SJCRH30 (cell line): ENCODE measurements at places on chromosomes 3 and 15. TPM values are rescaled to one million over a fixed set of nuclear protein-coding genes. Genes with fewer than 3 reads are reported as not detected.

The SYNPR gene
- total RNA-seq, result not detected in 2 replicates

The IL17RC gene
- total RNA-seq, result 4.0 and 6.8 TPM in 2 replicates

The AGBL1 gene
- total RNA-seq, result 0.08 TPM in 1 of 2 replicates, not detected in the other

The SSUH2 gene
- total RNA-seq, result 0.30 and 0.53 TPM in 2 replicates

The POLQ gene
- 23.5 and 27.2 TPM in 2 replicates for total RNA-seq

DNA sequence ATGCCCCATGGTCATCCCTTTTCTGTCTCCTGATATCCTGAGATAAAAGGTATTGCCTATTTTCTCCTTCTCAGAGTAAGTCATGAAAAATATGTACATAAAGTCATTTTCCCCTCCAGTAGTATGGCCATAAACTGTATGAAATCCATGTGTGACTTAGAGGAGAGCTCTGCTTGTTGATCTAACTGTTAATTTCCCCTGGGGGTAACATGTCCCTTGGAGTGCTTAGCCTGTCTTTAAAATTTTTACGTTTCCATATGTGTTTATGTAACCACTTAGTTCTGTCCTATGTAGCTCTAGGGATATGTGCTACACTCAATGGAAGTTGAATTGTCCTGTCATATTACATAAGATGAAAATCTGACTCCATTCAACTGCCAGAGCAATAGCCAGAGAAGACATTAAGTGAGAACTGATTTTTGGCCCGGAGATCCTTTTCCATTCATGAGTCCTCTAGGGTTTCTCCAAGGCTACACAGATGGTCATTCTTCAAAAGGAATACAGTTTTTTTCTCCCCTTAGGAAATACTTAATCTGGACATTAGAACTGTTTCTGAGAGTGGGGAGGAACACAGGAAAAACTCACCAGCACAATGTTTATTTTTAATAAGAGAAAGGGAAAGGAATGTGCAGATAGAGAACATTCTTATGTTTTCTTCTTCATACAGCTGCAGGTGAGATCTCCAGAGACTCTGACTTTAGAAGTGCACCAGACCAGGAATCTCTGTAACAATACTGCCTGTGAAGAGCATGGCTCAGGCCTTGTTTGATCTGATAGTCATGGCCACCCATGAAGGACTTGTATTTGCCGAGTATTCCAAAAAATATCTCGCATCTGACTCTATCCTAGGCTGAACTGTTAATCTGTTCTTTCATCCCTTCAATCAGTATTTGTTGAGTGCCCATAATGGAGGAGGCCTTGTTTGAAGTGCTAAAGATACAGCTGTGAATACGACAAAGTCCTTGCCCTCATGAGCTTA is 29.8 kb upstream of the CLRN1 start:
- no peaks in the 10 kb centered on the region for H3K36me3 ChIP-seq
- no peak overlapping the region for H3K4me3 ChIP-seq
- H3K27me3 ChIP-seq, result no peaks in the 10 kb centered on the region

GRCh38 chr3:148102156-148102555 is 595.5 kb upstream of the AGTR1 start:
- no peak overlapping the region for H3K4me3 ChIP-seq
- H3K27ac ChIP-seq, result no peak overlapping the region
- H3K27me3 ChIP-seq, result no peaks in the 10 kb centered on the region
- H3K4me1 ChIP-seq, result no peaks in the 10 kb centered on the region; the same call in 1 of the 2 replicates

DNA sequence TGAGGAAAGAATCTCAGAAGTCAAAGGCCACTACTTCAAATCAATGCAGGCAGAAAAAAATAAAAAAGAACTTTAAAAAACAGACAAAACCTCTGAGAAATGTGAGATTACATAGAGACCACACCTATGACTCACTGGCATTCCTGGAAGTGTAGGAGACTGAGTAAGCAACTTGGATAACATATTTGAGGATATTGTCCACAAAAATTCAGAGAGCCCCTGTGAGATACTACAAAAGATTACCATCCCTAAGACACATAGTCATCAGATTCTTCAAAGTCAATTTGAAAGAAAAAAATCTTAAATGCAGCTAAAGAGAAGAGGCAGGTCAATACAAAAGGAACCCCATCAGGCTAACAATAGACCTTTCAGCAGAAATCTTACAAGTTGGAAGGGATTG is 887.3 kb downstream of the NTRK3 start:
- H3K4me1 ChIP-seq, result peaks cover 13% of the 10 kb centered on the region
- peak; percentile 16 for DNase-seq
- no peaks in the 10 kb centered on the region for H3K36me3 ChIP-seq
- H3K4me3 ChIP-seq, result no peak overlapping the region
- H3K27ac ChIP-seq, result peak overlapping the region; percentile 38

GRCh38 chr3:152183473-152183872 is 85.3 kb upstream of the MBNL1 start:
- no peaks in the 10 kb centered on the region for H3K4me1 ChIP-seq
- DNase-seq, result peak; percentile 47
- no peaks in the 10 kb centered on the region for H3K27me3 ChIP-seq
- H3K36me3 ChIP-seq, result no peaks in the 10 kb centered on the region

- H3K4me1 ChIP-seq, result peaks cover 12% of the 10 kb centered on the region
- H3K36me3 ChIP-seq, result no peaks in the 10 kb centered on the region
- no peaks in the 10 kb centered on the region for H3K27me3 ChIP-seq
- H3K4me3 ChIP-seq, result no peak overlapping the region; the same call in 1 of the 2 replicates
- H3K27ac ChIP-seq, result no peak overlapping the region; the same call in 1 of the 2 replicates
- no peak for DNase-seq
Observed at GRCh38 chr15:38071211-38071972, 137.0 kb downstream of the TMCO5A start.

- DNase-seq, result no peak
- no peaks in the 10 kb centered on the region for H3K36me3 ChIP-seq
- peaks cover 2% of the 10 kb centered on the region; the same call in 1 of the 2 replicates for H3K4me1 ChIP-seq
- H3K4me3 ChIP-seq, result no peak overlapping the region
- no peak overlapping the region for H3K27ac ChIP-seq
Observed at GRCh38 chr3:179318876-179319275, 4.0 kb upstream of the ZNF639 start.

GRCh38 chr15:73056460-73056859 is 4.2 kb downstream of the NEO1 start:
- no peaks in the 10 kb centered on the region for H3K27me3 ChIP-seq
- DNase-seq, result no peak
- H3K4me3 ChIP-seq, result no peak overlapping the region
- no peaks in the 10 kb centered on the region for H3K36me3 ChIP-seq
- no peaks in the 10 kb centered on the region; the same call in 1 of the 2 replicates for H3K4me1 ChIP-seq

- H3K4me3 ChIP-seq, result no peak overlapping the region
- H3K27me3 ChIP-seq, result no peaks in the 10 kb centered on the region
- peak overlapping the region; percentile 46 for H3K27ac ChIP-seq
- no peaks in the 10 kb centered on the region for H3K36me3 ChIP-seq
- H3K4me1 ChIP-seq, result peaks cover 62% of the 10 kb centered on the region
- no peak for DNase-seq
Observed at GRCh38 chr3:100030914-100031425, 83.3 kb downstream of the FILIP1L start.

GRCh38 chr3:62577153-62577552 is 203.8 kb upstream of the FEZF2 start:
- no peak overlapping the region for H3K27ac ChIP-seq
- DNase-seq, result no peak
- no peak overlapping the region for H3K4me3 ChIP-seq
- H3K4me1 ChIP-seq, result no peaks in the 10 kb centered on the region
- no peaks in the 10 kb centered on the region for H3K27me3 ChIP-seq

- DNase-seq, result peak; percentile 90
- H3K4me3 ChIP-seq, result peak within 1 kb of the TSS; percentile 60
- no peaks in the 10 kb centered on the region for H3K36me3 ChIP-seq
- no peaks in the 10 kb centered on the region for H3K27me3 ChIP-seq
Observed at GRCh38 chr3:52834871-52835501, at the start of gene MUSTN1. MUSTN1 (minus strand) TSS chr3:52835019; CDS start chr3:52834948, 71 bp downstream.

- no peaks in the 10 kb centered on the region for H3K4me1 ChIP-seq
- H3K36me3 ChIP-seq, result peaks cover 10% of the 10 kb centered on the region
- no peak overlapping the region for H3K27ac ChIP-seq
- H3K4me3 ChIP-seq, result no peak overlapping the region
Observed at GRCh38 chr3:127799476-127800222, 22.7 kb downstream of the MGLL start.

DNA sequence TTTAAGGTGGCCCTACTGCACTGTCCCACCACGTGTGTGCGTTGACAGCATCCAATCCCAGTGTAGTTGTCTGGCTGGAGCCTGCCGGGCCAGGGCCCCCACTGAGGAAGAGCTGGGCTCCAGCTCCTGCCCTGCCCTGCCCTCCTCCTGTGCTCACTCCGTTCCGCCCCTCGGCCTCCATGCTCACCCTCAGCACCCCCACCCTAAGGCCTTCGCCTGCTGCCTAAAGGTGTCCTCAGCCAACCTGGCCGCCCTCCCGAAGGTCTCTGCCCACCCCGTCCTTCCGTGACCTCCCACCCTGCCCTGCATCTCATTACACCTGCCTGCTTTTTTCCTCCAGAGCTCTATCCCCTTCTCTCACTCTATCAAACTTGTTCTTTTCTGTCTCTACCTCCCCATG is 118.0 kb downstream of the TPRA1 start:
- no peak for DNase-seq
- peaks cover 3% of the 10 kb centered on the region; the same call in 1 of the 2 replicates for H3K27me3 ChIP-seq

- no peaks in the 10 kb centered on the region for H3K4me1 ChIP-seq
- H3K36me3 ChIP-seq, result peaks cover 8% of the 10 kb centered on the region
Observed at GRCh38 chr15:34976073-34976472, 6.5 kb upstream of the AQR start.

DNA sequence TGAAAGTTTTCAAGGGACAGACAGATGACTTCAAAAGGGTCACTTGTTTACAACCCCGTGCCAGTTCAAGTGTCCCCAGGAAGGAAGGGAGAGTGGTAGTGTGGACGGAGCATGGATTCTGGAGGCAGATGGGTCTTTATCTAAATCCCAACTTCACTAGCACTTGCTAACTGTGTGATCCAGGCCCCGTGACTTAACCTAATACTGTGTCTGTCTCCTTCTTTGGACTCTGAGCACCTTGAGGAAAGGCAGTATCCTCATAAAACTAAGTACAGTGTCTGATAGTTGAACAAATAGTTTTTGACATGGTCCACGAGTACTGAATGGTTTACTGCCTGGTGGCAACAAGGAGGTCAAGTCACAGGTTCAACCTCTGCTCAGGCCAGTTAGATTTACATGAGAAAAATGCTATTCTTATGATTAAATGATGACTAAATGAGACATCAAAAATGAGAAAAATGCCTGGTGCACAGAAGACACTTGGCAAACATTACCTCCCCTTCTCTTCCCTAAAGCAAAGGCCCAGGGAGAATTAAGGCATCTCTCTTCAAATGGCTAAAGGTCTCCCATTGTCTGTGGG is 48.9 kb downstream of the ABCC5 start:
- H3K4me1 ChIP-seq, result no peaks in the 10 kb centered on the region
- DNase-seq, result no peak
- H3K27me3 ChIP-seq, result no peaks in the 10 kb centered on the region
- peaks cover 3% of the 10 kb centered on the region; the same call in 1 of the 2 replicates for H3K36me3 ChIP-seq
- no peak overlapping the region for H3K4me3 ChIP-seq

- DNase-seq, result no peak
- no peaks in the 10 kb centered on the region for H3K4me1 ChIP-seq
- no peak overlapping the region for H3K27ac ChIP-seq
- no peaks in the 10 kb centered on the region for H3K36me3 ChIP-seq
- no peak overlapping the region for H3K4me3 ChIP-seq
Observed at GRCh38 chr3:190615060-190615384, 101.1 kb downstream of the IL1RAP start.

DNA sequence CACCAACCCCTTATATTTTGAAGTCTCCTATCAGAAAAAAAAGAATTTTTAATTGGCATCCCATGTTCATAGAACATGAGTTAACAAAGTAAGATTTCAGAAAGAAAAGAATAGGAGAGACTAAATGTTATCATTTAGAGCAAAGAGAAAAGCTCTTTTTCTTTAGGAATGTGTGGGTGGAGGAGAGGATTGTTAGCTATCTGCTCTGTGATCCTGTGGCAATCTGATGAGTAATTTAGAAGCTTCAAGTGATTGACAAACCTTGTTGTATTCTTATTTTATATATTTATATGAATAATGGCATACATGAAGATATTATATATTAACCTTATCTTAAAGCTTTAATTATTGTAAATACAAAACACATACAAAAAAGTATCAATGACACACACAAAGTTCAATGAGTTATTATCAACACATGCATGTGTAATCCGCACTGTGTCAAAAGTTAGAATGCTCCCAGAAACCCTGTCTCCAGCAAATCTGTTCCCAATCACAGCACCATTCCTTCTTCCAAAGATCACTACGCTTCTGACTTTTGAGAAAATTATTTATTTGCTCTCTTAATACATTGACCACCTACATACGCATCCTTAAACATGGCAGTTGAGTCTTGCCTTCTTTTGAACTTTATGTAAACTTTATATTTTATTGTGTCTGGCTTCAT is 907.4 kb downstream of the MCTP2 start:
- DNase-seq, result no peak
- no peaks in the 10 kb centered on the region for H3K4me1 ChIP-seq
- H3K36me3 ChIP-seq, result 0 out of 2 replicates have a peak, but pooled peaks cover under 1% of the 10 kb centered on the region
- no peak overlapping the region for H3K4me3 ChIP-seq
- no peaks in the 10 kb centered on the region for H3K27me3 ChIP-seq

- peak overlapping the region; percentile 14 for H3K4me3 ChIP-seq
- DNase-seq, result peak; percentile 27
- no peaks in the 10 kb centered on the region for H3K36me3 ChIP-seq
- peaks cover 12% of the 10 kb centered on the region for H3K4me1 ChIP-seq
- H3K27ac ChIP-seq, result peak overlapping the region; percentile 85
Observed at GRCh38 chr3:62028236-62028635, 345.1 kb downstream of the FEZF2 start.

GRCh38 chr3:192129586-192129985 is 597.8 kb downstream of the FGF12 start:
- H3K4me3 ChIP-seq, result no peak overlapping the region
- no peaks in the 10 kb centered on the region for H3K27me3 ChIP-seq
- DNase-seq, result no peak
- no peaks in the 10 kb centered on the region for H3K4me1 ChIP-seq
- H3K36me3 ChIP-seq, result no peaks in the 10 kb centered on the region

GRCh38 chr15:98842973-98843285 is 164.7 kb downstream of the PGPEP1L start:
- DNase-seq, result no peak
- H3K4me3 ChIP-seq, result no peak overlapping the region
- no peak overlapping the region for H3K27ac ChIP-seq
- H3K27me3 ChIP-seq, result no peaks in the 10 kb centered on the region
- H3K36me3 ChIP-seq, result no peaks in the 10 kb centered on the region
- H3K4me1 ChIP-seq, result peaks cover 13% of the 10 kb centered on the region
